ENCODE measurements at places on chromosomes 5 and 9. TPM values are rescaled to one million over a fixed set of nuclear protein-coding genes. Genes with fewer than 3 reads are reported as not detected.

- DNase-seq = no peak
These were observed 32.9 kb upstream of the CEP72 start for GRCh38 chr5:579211-579610.

- DNase-seq = peak; percentile 22
These were observed 557.9 kb downstream of the CAAP1 start for GRCh38 chr9:26334706-26335105.

The CDX1 gene
- not detected for total RNA-seq

GRCh38 chr9:34334337-34334824, 5.0 kb downstream of the NUDT2 start:
- no peak for DNase-seq

DNA sequence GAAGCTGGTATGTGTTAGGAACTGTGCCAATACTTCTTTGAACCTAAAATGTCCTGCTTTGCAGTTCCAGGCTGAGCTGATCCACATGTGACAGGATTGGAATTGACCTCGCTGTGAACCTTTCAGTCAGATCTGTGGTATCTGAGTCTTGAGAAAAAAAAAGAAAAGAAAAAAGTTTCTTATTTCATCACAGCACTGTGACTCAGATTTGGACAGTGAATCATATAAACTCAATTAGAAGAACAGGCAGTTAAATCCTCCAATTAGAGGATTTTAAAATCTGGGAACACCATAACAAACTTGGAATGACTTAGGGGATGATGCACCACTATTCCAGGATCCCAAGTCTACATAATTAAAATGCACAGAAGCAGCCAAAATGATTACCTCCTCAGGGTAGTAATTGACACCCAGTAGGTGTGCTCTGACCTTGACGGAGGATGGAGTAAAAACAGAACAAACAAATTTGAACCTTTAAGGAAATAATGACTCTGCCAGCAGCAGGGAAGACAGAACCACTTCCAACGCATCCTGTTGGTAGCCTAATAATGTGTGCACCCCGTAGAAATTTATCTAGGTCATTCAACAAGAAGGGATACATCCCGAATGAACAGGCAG, 57.8 kb upstream of the RAI14 start:
- peak; percentile 93 for DNase-seq

DNA sequence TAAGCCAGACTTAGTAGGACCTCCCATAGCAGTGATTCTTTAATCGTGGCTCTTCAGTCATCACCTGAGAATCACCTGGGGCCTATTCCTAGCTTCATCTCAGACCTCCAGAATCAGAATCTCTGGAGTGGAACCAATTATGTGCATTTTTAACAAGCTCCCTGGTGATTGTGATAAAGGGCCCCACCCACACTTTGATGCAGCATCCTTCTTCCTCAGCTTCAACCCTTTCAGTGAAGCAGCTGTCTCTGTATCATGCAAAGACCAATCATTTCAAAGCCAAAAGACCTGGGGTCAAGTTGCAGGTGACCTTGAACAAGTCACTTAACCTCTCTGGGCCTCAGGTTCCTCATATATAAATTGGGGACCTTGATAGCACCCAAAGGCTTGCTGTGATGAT, 17.1 kb downstream of the FBXO10 start:
- no peak for DNase-seq

DNA sequence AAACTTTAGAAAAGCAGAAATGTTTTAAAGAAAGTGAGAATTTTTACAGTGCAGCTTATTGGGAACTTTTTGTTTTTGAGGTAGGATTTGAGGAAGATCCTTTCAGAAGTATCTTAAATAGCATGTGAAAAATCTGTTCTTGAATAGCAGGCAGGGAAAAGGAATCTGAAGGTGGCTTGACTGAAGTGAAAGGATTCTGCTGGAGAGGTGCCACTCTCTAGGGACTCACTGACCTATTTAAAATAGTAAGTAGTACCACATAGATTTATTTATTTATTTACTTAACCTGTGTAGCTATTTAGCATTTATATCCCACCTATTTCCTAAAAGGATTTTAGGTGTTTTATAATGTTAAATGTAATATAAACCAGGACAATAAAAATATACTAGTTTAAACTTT, 69.1 kb downstream of the NIPBL start:
- DNase-seq = no peak

DNA sequence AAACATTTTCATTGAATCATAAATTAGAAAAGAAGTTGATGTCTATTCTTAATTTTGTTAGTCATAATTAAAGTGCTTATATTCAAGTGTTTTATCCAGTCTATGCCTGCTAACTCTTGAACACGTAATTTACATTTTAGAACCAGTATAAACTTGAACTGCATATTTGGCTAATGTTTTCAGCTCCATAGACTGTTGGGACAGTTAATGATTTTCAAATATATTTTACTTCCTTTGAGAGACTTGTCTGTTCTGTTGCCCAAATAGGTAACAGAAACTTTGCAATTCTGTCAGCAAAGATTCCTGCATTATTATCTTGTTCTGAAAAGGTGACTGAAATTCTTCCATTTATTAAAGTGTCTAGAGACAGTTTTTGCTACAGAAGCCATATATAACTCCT, 7.8 kb downstream of the ITGA2 start:
- DNase-seq = no peak

- DNase-seq = peak; percentile 96
These were observed 128.9 kb upstream of the TARS1 start for GRCh38 chr5:33311893-33312292.

The OLFML2A gene
- total RNA-seq = 3.4 TPM

GRCh38 chr9:127098916-127099553, 23.4 kb downstream of the ANGPTL2 start:
- no peak for DNase-seq

- DNase-seq = peak; percentile 74
These were observed 24.6 kb upstream of the IFNK start for GRCh38 chr9:27499451-27499850.

DNA sequence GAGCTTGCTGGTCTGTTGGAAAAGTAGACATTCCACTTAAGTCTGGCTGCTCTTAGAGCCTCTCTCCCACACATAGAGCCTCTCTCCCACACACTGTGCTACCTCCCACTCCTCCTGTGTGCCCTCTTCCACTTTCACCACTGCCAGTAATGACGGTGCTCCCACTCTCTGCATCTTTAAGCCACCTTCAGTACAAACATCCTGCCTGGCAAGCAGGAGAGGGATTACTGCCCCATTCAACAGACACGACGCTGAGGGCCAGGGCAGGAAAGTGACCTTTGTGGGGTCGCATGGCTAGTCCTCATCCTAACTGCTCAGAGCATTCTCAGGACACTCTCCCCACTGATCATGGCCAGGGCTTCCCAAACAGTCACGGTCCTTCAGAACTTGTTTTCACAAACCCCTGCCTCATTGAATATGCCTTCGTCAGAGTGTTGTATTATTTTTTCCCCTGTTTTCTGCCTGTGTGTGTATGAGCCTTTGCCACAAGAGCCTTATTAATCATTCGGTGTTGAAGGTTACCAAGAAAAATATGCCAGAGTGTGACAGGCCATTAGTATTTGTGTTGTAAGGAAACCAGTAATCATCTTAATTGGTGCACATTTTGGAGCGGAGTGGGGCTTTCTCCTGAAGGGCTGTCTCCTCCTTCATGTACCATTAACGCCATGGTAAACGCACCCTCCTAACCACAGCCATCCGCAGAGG, 87.1 kb upstream of the SAP30L start:
- DNase-seq = no peak

- DNase-seq = no peak
These were observed 65.1 kb downstream of the NREP start for GRCh38 chr5:111691914-111692313.

DNA sequence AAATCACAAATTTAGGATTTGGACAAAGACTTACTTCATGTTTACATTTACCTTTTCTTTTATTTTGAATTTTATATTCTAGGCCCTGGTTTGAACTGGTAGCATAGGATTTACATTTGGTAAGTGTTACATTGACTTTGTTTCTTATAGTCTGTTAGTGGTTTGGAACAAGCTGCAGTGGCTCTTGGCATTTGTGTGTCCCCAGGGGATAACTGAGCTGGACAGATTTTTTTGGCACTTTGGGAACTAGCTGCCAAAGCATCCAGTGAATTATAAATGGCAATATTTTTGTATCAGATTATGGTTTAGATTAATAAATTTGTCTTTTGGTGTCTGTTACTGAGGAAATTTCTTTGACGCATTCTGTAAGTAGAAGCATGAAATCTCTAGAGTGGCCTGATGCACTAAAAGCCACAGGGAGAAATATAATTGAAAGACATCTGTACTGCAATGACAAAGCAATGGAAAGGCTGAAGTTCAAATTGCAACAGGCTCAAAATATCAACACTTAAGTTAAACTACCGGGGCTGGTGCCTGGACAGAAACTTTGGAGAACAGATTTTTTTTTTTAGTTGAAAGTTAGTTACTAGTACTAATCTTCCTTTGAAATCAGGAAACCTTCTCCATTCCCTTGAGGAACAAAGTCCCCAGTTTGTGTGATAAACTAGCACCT, 107.6 kb upstream of the PLCXD3 start:
- no peak for DNase-seq

- DNase-seq = no peak
These were observed 50.1 kb downstream of the ST8SIA4 start for GRCh38 chr5:100852988-100853449.

GRCh38 chr5:127411381-127411780, 106.1 kb upstream of the PRRC1 start:
- DNase-seq = no peak

The DAB2 gene
- total RNA-seq = 14.1 TPM

- DNase-seq = no peak
These were observed 140.0 kb upstream of the CDKN2B start for GRCh38 chr9:22148876-22149637.

The SCGB3A2 gene
- 0.51 TPM for total RNA-seq

DNA sequence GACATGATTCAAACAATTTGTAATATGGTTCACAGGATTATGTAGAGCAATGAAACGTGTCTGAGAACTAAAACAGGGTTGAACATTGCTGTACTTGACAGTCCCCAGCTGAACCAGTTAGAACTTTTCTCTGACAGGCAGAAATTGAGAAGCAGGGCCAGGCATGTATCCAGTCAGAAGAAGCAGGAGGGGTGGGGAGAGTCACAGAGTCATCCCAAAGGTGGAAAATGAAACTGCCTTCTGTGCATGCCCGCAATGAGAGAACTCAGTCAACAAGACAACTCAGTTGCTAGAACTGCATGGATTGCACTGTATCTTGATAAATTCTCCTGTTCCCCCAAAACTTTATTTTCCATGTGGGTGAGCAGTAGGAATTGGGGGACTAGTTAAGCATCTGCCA, 72.9 kb upstream of the PRLR start:
- DNase-seq = no peak

The LHX6 gene
- 16.5 TPM for total RNA-seq

DNA sequence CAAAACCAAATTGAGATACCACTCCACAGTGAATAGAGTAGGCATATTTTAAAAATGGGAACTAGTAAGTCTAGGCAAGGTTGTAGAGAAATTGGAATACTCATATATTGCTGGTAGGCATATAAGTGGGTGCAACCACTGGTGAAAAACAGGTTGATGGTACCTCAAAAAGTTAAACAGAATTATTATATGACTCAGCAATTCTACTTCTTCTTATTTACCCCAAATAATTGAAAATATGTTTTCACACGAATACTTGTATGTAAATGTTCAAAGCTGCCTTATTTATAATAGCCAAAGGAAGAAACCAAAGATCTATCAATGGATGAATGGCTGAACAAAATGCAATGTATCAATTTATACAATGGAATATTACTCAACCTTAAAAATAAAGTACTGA, 79.1 kb downstream of the CDH9 start:
- DNase-seq = no peak

DNA sequence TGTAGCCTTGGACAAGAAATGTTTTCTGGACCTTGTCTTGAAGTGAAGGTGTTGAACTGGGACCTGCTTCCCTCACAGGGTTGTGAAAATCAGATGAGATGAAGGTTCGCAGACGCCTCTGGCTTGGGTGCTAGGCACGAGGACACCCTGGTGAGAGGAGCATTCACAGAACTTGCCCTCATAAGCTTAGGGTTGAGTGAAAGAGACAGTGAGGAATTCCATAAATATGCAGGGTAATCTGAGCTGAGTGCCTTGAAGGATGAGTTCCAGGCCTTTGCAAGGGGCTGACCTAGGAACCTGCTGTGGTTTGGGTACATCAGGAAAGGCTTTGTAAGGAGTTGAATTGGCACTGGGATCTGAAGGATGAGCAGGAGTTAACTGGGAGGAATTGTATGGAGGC, 75.7 kb upstream of the SAP30L start:
- DNase-seq = peak; percentile 27

- DNase-seq = peak; percentile 9
These were observed 265.0 kb upstream of the FAM174A start for GRCh38 chr5:100270023-100270771.

The CDKN2A gene
- total RNA-seq = 293 TPM

All from PC-3 (cell line).